ENCODE measurements at places on chromosomes 1 and 21.

GRCh38 chr21:43325968-43326715 is 100.8 kb downstream of the SIK1 start:
- no peak for DNase-seq

DNA sequence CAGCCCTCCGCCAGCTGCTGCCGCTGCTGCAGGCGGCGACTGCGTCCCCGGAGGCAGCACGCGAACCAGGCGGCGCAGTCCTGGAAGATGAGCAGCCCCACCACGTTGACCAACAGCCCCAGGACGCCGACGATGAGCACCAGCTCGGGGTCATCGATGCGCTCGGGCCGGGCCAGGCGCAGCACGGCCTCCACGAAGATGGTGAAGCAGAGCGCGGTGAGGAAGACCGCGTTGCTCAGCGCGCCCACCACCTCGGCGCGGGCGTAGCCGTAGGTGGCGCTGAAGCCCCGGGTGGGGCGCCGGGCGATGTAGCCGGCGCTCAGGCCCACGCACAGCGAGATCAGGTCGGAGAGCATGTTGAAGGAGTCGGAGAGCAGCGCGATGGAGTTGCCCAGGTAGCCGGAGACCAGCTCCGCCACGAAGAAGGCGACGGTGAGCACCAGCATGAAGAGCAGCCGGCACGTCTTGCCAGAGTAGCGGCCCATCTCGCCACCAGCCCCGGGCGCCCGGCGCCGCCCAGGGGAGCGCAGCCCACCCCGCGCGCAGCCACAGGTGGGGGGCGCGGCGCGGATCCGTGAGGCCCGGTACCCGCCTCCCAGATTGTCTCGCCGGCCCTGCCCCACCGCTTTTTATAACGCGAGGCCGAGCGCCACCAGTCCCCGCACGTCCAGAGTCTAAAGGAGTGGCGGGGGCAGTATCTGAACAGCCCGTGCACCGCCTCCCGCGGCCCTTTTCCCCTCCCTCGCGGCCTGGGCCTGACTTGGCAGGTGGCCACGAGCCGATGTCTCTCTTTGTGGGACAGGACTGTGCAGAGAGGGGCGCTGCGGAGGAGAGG is at the start of gene SLC30A10:
Gene SLC30A10, minus strand, starts transcription at position 602 of the 835 bp plus-strand sequence. Its CDS starts 117 bp downstream, at position 485.
- no peak for DNase-seq

DNA sequence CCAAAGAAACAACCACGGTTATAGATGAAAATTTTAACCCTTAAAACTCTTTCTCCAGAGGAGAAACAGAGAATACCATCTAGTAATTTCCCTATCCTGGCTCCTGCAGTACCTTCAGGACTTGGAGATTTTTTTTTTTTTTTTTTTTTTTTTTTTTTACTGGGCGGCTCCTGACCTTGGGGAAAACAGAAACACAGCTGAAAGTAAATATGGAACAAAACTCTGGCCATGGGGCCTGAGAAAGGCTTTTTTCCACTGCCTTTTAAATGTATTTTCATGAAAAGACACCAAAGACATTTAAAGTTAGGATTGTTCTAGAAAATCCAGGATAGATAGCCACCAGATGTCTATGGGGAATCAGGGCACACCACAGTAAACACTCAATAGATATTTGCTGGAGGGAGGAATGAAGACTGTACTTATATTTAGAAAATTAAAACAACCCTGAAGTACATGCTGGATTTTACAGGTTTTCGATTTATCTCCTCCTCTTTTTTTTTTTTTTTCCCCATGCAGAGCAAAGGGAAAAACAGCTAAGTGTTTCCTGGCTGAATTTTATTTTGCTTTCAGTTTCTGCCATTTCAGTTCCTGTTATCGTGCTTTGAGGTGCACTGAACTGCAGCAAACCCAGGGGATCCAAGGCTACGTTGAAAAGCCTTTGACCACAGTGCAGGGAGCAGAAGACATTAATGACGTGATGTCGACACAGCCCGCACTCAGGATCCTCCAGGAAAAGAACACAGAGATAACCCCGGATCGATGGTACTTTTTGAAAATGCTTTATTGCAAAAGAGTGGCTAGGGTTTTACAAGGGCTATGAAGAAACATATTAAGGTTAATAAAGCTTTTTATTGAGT is 35.7 kb upstream of the CNN3 start:
- DNase-seq: no peak

DNA sequence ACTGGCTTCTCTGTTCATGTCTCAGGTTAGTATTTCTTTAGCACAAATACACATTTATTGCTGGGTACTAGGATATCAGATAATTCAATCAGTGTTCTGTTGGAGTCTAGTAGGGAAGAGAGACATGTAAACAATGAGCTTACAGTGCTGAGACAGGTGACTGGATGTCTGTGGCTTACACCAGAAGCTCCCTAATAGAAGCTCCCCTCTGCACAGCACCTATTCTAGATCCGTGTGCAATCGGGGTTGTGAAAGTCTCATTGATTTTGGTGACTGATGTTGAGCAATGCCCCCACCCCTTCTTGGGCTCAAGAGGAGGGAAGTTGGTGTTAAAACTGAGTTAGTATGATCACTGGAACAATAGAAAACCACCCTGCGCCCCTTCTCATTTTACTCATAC is 279.2 kb downstream of the RPS6KC1 start:
- DNase-seq: no peak

- DNase-seq: no peak
Measured at GRCh38 chr1:56833088-56833487, 13.9 kb upstream of the FYB2 start.

GRCh38 chr1:64366821-64367220 is 103.1 kb upstream of the CACHD1 start:
- no peak for DNase-seq

DNA sequence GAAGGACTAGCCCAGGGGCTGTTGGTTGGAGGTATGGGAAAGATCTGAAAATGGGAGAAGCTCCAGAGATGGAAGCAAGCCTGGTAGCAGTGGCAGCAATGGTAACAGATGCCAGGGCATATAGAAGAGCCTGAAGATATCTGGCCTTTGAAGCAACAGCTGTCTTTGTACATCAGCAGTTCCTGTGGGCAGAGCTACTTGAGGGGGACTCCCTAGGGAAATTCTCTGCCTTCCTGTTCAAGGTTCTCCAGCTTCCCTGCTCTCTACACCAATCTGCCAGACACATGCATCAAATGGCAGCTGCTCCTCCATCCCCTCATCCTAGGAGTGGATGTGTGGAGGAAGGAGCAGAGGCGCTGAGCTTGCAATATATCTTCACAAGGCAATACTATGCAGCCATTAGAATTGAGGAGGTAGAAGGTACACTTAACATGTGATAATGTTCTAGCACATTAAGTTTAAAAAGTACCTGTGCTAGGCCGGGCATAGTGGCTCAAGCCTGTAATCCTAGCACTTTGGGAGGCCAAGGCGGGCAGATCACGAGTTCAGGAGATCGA is 2.2 kb downstream of the TMEM35B start:
- DNase-seq: no peak

- DNase-seq: no peak
Measured at GRCh38 chr1:89360716-89361115, 3.1 kb upstream of the GBP6 start.

All from BJ (cell line).